ENCODE measurements at places on chromosomes 16 and 17.

- DNase-seq = no peak
Measured at GRCh38 chr17:69460963-69461922, 46.7 kb downstream of the MAP2K6 start.

DNA sequence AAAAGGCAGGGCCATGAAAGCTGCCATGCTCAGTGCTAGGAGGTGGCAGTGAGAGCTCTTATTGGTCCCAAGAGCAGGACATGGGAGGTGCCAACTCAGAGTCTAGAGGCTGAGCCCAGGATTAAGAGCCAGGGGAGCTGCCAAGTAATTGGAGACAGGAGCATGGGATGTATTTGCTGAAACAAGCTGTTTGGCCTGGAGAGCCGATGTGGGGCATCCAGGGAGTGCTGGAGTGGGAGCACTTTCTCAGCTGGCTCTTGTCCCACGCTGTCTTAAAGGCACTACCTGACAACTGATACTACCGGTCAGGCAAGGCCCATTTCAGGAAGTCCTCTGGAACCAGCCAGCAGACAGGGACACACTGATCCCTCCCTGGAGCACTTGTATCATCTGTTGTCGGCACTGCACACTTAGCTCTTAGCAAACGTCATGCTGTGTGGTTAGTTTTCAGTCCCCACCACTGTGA lies 19.3 kb downstream of the ANKFN1 start:
- DNase-seq = no peak

DNA sequence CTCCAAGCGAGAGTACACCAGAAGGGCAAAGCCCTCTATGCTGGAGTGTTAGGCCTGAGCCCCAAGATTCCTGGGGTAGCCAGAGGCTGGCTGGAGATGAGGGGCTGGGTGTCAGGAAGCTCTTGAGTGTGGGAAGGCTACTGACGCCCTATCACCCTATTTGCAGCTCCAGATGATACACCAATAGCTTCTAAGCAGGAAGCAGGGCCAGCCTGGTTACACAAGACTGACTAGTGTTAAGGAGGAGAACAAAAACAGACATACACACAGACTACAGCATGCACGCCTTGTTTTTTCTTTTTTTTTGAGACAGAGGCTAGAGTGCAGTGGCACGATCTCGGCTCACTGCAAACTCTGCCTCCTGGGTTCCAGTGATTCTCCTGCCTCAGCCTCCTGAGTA lies 15.9 kb downstream of the POLR3K start:
- no peak for DNase-seq

- DNase-seq = no peak
Measured at GRCh38 chr16:29790949-29791844, 646 bp downstream of the KIF22 start.

- DNase-seq = no peak
Measured at GRCh38 chr16:48914070-48914469, 304.1 kb upstream of the N4BP1 start.

DNA sequence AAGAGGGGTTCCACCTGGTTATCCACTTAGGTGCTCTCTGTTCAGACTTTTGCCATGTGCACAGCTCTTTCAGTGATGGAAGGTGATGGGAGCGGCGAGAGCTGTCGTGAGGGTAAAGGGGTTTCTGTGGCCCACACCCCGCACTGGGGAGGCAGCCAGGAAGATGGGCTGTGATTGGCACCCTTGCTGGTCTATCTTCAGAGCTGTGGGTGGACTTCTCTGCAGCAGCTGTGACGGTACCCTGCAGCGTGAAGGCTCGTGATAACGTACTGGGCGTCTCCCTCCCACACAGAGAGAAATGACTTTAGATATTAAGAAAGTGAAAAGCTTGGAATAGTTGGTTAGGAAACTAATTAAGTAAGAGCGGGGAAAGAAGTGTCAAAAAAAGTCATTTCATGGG lies 45.8 kb downstream of the MPRIP start:
- no peak for DNase-seq

DNA sequence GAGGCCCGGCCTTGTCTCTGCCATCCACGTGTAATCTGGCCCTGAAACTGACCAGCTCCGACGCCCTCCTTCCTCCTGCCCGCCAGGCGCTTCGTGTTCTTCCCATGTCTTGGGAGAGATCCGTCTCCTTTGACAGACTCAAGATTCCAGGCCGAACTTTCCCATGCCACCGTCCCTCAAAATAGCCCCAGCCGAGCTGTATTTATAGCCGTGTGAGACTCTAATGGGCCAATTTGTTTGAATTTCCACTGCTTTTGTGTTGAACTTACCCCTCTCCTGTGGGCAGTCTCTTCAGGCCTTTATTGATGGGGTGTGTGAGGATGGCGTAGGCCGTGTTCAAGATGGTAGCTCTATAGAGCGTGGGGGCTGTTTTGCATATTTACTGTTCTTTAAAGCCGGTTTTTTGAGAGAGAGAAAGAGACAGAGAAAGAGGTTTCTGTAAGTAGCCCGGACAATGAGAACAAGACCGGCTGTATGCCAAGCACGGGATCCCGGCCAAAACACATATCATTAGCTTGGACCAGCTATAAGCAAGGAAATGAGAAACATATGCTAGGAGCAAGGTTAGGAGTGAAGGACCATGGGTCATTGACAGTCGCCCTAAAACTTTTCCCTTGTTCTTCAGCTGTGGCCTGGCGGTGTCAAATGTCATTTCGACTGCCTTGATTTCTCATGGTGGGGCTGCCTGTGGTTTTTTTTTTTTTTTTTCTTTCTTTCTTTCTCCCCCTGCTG lies 124.5 kb upstream of the ZFHX3 start:
- DNase-seq = no peak

GRCh38 chr17:31074772-31075555 lies 19.8 kb upstream of the NF1 start:
- DNase-seq = no peak

DNA sequence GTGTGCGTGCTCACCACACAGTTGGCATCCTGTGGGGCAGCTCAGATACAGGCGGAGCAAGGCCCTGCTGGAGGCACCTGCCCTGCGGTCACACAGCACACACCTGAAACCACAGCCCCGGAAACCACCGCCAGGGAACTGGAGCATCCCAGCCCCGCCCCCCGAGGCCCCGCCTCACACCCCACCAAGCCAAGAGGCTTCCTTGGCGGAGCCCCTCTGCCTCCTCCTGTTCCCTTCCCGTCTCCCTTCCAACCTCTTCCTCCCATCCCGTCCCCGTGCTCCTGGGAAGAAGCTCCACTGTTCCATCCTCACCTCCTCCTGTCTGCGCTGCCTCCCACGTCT lies 205.5 kb downstream of the NTN1 start:
- DNase-seq = no peak

- DNase-seq = no peak
Measured at GRCh38 chr16:12899529-12900143, 1.8 kb upstream of the SHISA9 start.

- no peak for DNase-seq
Measured at GRCh38 chr16:71350821-71351557, 7.5 kb upstream of the CALB2 start.

- no peak for DNase-seq
Measured at GRCh38 chr17:61399131-61400065, at the start of gene TBX2. Gene TBX2 (plus strand): TSS chr17:61399843. CDS start chr17:61400177, 334 bp downstream.

GRCh38 chr17:21019976-21020586 lies 22.7 kb downstream of the USP22 start:
- DNase-seq = no peak

DNA sequence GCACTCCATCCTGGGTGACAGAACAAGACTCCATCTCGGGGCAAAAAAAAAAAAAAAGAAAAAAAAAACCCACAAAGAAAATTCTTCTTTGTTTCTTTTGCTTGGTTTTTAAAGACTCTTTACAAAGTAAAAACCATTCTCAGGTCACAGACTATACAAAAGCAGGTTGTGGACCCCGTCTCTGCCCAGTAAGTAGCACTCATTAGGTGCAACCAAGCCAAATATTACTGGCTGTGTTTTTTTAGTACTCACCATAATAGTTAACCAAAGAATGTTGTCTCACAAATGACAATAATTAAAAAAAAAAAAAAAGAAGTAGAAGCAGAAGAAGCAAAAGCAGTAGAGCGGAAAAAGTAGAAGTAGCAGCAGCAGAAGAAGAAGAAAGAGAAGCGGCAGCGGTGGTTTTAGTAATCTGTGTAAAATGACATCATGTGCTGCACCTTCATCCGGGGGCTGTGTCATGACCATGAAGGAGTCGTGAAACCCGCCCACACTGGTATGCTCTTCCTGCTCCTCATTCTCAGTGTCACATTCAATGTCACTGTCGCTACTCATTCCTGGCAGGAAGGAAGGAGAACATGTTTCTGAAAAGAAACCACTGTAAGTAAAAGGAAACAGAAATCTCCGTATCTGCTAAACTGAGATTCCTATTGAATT lies 105.4 kb downstream of the TRIM37 start:
- no peak for DNase-seq

DNA sequence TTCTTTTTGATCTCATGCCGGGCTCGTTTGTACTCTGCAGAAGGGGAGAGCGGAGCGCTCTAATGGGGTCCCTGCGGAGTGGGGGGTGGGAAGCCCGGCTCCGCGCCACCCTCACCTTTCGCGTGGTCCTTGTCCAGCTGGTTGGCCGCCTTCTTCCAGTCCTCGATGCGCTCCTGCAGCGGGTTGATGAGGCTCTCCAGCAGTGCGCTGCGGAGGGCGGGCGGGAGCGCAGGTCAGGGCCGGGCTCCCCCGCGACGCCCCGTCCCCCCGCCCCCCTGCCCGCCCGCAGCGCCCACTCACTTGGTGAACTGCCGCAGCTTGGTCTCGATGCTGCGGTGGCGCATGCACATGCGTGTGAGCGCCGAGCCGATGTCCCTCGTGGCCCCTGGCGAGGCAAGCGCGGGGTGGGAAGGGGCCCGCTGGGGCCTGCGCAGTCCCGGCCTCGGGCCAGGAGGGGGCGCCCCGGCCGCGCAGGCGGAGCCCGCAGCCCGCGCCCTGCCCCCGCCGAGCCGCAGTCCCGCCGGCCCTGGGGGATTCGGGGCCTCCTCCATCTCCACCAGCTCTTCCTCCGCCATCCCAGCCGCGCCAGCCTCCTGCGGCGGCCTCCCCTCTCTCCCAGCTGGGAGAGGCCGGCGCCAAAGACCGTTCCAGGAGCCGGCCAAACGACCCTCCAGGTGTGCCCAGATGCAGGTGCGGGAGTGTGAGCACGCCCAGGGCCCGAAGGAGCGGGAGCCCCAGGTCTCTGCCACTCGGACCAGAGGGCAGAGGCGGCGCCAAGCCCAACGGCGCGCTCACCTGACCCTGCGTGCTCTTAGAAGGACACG lies 6.0 kb downstream of the MTSS2 start:
- DNase-seq = no peak
